ENCODE measurements at places on chromosomes 1 and 21. TPM values are rescaled to one million over a fixed set of nuclear protein-coding genes. Genes with fewer than 3 reads are reported as not detected.
A peak's percentile ranks its signal among the peaks of the same experiment; 100 is the strongest.

Gene SH3BGR
- total RNA-seq = 4.8 TPM

Gene LRRC53
- not detected for total RNA-seq

Gene AQP10
- total RNA-seq = 0.14 TPM

Gene RIPK4
- total RNA-seq = 0.65 TPM

GRCh38 chr1:110606657-110607535 is 738 bp upstream of the KCNA2 start:
- H3K4me3 ChIP-seq = peak overlapping the region; percentile 68
- no peak overlapping the region for H3K27ac ChIP-seq
- H3K27me3 ChIP-seq = peaks cover 44% of the 10 kb centered on the region
- DNase-seq = peak; percentile 31
- no peaks in the 10 kb centered on the region for H3K36me3 ChIP-seq

Gene S100A14
- total RNA-seq = not detected

DNA sequence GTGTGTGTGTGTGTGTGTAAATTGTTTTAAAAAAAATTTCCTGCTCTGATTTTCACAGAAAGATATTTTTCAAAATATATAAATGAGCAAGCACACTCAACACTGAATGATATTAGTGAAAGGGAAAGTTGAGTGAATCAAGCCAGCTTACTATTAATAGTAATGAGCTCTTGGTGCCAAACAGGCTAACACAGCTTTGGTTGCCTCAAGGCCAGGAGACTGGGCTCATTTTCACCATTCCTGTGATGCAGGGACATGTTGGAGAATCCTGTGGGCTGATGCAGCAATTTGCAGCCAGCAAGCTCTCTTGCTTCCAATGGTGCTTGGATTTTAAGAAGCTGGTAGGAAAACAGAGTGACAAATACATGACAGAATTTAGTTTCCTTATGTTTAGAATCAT is 30.2 kb downstream of the PLA2G4A start:
- no peaks in the 10 kb centered on the region for H3K36me3 ChIP-seq
- H3K4me3 ChIP-seq = no peak overlapping the region
- H3K27ac ChIP-seq = no peak overlapping the region

Gene HES3
- not detected for total RNA-seq

Gene NSL1
- total RNA-seq = 29.6 TPM

- H3K4me3 ChIP-seq = no peak overlapping the region
- H3K27ac ChIP-seq = no peak overlapping the region
- H3K27me3 ChIP-seq = peaks cover 3% of the 10 kb centered on the region
- DNase-seq = no peak
These were observed 59.3 kb upstream of the FBXO28 start for GRCh38 chr1:224054611-224055010.

GRCh38 chr1:231177226-231177625 is 15.4 kb downstream of the TRIM67 start:
- no peak overlapping the region for H3K27ac ChIP-seq
- H3K4me1 ChIP-seq = no peaks in the 10 kb centered on the region
- no peak overlapping the region for H3K4me3 ChIP-seq

- H3K27me3 ChIP-seq = no peaks in the 10 kb centered on the region
- H3K27ac ChIP-seq = no peak overlapping the region
- H3K4me3 ChIP-seq = no peak overlapping the region
- no peak for DNase-seq
- H3K4me1 ChIP-seq = no peaks in the 10 kb centered on the region
These were observed 1446.8 kb downstream of the MRPL39 start for GRCh38 chr21:24160528-24160927.

Gene ZNF593
- 40.9 TPM for total RNA-seq

DNA sequence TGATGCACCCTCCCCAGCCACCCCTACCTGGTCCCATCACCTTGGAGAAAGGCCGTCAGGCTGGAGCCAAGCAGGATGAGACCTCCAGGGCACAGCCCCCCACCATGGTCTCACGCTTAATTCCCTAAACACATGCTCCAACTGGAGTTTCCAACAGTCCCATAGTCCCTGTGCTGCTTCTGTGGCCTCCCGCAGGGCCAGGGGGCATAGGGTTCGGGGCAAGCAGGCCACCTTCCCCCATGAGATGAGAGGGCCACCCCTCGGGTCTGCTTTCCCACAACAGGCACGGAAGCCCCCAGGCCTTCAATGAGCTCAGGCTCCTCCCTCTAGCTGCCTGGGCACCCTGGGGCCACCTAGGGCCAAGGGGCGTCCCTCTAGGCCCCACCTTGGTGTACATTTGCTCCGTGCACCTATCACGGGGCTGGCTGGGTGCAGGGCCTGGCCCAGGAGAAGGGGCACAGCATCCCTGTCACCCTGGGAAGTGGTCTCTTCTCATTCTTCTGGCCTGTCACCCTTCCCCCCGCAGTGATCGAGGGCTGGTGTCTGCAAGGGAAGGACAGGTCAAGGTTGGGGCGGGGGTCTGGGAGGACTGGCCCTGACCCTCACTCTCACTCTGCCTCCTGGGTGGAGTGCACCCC is 42.4 kb downstream of the TRIM11 start:
- DNase-seq = no peak
- H3K27me3 ChIP-seq = no peaks in the 10 kb centered on the region
- H3K27ac ChIP-seq = no peak overlapping the region
- H3K36me3 ChIP-seq = no peaks in the 10 kb centered on the region
- H3K4me3 ChIP-seq = no peak overlapping the region

GRCh38 chr1:170739803-170740202 is 75.9 kb downstream of the PRRX1 start:
- peaks cover 16% of the 10 kb centered on the region for H3K27me3 ChIP-seq
- no peaks in the 10 kb centered on the region for H3K4me1 ChIP-seq
- H3K36me3 ChIP-seq = no peaks in the 10 kb centered on the region
- DNase-seq = no peak

- H3K4me3 ChIP-seq = no peak overlapping the region
- DNase-seq = no peak
- H3K27ac ChIP-seq = no peak overlapping the region
These were observed 99.1 kb downstream of the PTGER3 start for GRCh38 chr1:70948396-70949017.
